ENCODE measurements at places on chromosomes 4 and X.
A peak's percentile ranks its signal among the peaks of the same experiment; 100 is the strongest.

GRCh38 chrX:136627409-136627808, 20.5 kb upstream of the CD40LG start:
- peak; percentile 53 for DNase-seq

- DNase-seq, result no peak
Measured at GRCh38 chr4:132827522-132827921, 321.6 kb upstream of the PCDH10 start.

DNA sequence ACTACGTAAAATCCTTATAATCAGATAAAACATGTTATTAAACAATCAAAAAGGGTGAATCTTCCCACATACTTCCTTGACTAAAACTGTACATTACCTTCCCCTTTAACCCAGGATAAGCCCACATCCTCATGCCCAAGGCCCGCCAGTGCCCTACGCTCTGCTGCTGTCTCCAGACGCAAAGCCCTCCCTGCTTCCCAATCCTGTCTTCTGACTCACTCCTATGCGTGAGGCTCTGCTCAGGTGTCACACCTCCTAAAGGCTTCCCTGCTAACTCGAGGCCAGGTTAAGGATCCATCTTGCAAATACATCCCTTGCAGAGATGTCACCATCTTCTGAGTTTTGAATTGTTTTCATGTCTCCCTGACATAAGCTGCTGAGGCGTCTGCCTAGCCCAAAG, 61.6 kb downstream of the STX18 start:
- DNase-seq, result no peak

DNA sequence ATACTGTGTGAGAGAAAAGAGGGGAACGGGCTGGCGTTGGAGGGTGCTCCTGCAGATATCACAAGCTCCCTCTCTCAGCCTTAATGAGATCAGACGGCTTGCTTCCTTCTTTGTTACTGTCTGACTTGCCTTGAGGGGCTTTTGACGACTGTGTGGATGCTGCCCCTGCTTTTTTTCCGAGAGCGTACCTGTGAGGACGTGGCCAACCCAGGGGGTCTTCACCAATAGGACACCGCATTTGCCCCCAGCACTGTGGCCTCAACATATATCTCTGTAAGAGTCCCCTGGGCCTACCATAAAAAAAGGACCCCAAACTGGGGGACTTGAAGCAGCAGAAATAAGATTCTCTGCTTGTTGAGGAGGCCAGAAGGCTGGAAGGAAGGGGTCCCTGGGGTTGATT, 143.9 kb downstream of the SHOX start:
- no peak for DNase-seq

GRCh38 chr4:65624651-65625050, 45.6 kb downstream of the EPHA5 start:
- DNase-seq, result no peak

- no peak for DNase-seq
Measured at GRCh38 chr4:16192631-16193518, 33.4 kb downstream of the TAPT1 start.

DNA sequence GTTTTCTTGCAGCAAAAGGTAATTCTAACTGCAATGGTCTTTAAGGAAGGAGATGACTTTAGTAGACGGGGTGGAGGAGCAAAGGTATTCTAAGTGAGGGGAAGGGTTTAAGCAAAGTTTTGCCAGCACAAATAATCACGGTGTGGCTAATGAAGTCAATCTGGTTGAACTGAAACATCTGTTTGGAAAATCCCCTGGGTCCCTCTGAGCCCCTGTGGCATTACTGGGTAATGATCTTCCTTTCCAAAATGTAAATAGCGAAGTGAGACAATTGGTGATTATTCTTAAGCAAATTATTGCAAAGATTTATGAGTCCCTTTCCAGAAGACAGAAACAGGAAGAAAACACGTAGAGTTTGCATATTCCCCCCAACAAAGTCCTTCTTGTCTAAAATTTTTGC, 47.2 kb downstream of the FGFBP1 start:
- no peak for DNase-seq

DNA sequence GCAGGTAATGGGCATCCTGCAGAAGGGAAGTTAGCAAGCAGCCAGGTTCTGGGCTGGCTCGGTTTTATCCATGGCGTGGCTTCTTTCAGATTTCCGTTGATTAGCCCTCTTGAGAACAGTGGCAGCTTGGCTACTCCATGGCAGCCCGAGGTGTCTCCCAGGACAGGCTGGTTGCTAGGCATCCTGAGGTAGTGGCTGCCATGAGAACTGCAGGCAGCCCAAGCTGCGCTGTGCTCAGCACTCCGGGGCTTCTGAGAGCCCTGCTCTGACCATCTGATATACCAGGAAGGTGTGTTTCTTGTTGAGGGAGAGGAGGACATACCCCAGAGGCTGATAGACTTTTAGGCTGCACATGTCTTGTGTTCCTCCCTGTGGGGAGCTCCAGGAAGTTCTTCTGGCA, 253.4 kb upstream of the CASK start:
- DNase-seq, result no peak

- DNase-seq, result no peak
Measured at GRCh38 chr4:39502019-39502663, 25.1 kb downstream of the UGDH start.

DNA sequence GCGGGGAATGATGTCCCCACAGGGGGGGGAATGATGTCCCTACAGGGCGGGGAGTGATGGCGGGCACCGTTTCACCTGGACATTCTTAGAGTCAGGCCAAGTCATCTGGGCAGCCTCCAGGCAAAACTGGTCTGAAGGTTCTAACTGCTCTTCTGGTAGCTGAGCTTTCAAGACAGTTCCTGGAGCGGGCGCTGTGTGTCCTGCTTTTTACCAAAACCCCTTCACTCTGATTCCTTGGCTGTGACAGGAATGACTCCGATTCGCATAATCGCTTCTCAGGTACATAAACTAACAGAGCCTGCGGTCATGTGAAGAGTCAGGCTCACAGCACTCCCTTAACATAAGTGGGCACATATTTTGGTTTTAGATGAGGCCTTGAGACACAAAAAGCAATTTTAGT, 836.0 kb downstream of the TRIML1 start:
- no peak for DNase-seq

- no peak for DNase-seq
Measured at GRCh38 chrX:10518073-10518472, 102.3 kb downstream of the MID1 start.

GRCh38 chr4:99013884-99014523, 18.5 kb downstream of the METAP1 start:
- no peak for DNase-seq

GRCh38 chrX:120664081-120664480, 34.2 kb upstream of the C1GALT1C1 start:
- DNase-seq, result no peak

DNA sequence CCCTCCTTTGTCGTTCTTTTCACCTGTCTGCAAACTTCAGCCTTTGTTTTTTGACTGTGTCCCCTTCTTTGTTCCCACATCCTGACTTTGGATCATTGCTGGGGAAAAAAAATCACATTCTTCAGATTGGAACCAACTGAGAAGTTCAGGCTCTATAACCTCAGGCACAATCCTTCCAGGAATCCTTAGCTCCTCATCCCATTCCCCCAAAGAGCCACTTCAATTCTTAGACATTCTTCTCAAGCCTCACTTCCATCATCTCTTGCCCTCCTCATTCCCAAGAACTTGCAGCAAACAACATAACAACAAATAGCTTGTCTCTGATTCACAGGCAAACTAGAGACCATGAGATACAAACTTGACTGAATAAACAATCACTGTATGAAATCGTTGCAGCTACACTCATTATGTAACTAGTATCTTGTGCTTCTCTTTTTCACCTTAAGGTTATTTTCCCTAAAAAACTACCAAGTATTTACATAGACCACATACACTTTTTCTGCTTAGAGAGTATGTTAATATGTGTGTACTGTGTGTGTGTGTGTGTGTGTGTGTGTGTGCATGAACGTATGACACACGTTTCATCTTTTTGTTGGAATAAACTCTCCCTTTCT, 26.4 kb upstream of the PGM2 start:
- DNase-seq, result no peak

- no peak for DNase-seq
Measured at GRCh38 chr4:22174640-22175039, 226.1 kb upstream of the KCNIP4 start.

- no peak for DNase-seq
Measured at GRCh38 chr4:73613130-73613529, 7.1 kb downstream of the RASSF6 start.

- DNase-seq, result no peak
Measured at GRCh38 chrX:152821145-152821765, 9.3 kb downstream of the CETN2 start.

- no peak for DNase-seq
Measured at GRCh38 chr4:73257651-73258435, 755 bp downstream of the ANKRD17 start.

Measured in T-helper 2 cell treated with Interferon-gamma antibody and Interleukin-4, amounts not matched to agents 5 μg/mL and 100 μg/mL, for 36 hours (primary cell).